Hepatocyte (in vitro differentiated cells): ENCODE measurements at places on chromosomes 16 and 17.
A peak's percentile ranks its signal among the peaks of the same experiment; 100 is the strongest.

DNA sequence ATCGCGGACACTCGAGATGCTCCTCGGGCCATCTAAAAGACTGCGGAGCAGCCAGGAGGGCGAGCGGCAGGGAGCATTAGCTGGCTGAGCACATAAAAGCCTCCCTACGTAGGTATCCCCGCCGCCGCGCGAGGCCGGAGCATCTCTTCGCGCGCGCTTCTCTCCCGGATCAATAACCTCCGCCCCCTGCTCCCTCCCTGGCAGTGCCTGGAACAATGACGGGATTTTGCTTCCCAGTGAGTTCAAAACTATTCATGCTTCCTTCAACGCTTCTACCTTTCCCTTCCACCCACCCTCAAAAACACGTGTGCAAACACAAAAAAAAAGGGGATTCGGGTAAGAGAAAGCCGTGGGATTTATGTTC, 984 bp downstream of the CENPV start:
- peak; percentile 66 for DNase-seq

DNA sequence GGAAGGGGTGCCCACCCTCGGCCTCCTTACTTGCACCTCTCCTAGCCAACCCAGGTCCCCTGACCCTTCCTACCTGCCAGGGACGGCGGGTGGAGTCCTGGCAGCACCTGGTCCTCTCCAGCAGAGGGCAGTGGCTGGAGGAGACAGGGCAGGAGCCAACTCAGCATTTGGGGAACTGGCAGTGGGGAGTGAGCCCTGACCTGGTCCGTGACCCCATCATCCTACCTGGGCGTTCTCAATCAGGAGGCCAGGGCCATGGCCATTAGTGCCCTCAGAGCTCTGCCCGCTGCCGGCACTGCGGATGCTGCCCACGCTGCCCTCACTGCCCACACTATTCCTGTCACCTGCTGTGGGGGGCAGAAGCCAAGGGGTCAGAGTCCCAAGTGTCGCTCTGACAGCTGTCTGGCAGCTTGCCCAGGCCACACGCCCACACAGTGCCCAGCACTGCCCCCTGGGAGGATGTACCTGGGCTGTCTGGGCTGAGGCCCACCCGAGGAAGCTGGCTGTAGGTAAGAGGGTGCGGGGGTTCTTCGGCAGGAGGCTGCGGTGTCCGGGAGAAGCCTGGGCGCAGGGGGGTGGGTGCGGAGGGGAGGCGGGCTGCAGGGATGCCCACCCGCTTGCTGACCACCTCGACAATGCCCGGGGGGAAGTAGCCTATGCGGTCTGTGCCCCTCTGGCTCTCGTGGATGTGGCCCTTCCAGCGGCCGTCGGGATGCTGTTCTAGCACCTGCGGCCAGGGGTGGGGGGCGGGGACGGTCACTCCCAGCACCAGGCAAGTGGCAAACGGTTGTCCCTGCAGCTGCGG, 10.8 kb downstream of the CASKIN2 start:
- DNase-seq = peak; percentile 58

- DNase-seq = no peak
Measured at GRCh38 chr17:46986366-46986765, 7.3 kb upstream of the RPRML start.

DNA sequence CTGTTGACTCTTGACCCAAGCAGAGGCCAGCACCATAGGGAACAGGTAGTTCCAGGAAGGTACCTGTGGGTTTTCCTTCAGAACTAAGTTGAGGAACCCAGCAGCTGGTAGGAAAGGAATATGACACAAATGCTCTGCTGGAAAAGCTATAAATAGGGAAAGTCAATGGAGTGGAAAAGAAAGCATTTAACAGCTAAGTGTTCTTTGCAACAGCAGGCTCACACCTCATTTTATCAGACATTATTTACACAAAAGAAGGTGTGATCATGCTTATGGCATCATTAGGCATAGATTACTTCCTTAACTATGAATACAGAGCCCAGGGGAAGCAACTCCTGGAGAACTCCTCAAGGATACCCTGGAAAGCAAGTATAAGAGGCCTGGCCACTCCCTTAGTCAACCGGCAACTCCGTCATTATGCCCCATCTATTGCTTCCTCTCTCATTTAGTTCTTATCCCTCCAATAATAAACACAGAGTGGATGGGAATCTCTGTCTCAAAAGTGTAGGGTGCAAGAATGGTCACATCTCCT, 128.1 kb downstream of the HS3ST2 start:
- no peak for DNase-seq

DNA sequence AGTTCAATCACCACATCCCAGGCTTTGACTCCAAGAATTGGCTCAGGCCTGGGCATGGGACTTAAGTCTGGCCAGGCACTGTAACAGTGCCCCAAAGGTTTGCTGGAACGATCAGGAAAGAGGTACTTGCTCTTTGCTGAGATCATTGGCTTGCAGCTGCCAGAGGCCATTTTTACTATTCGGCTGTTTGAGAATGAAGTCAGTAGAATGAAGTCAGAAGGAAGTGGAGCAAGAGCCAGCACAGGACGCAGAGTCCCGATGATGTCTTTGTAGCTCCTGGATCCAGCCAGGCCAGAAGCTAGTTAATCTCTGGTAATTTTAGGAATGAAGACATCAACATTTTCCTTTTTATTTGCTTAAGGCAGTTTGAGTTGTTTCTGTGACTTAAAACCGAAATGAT, 195.5 kb downstream of the RAB11FIP4 start:
- no peak for DNase-seq

GRCh38 chr17:58487589-58488427, at the start of gene HSF5:
HSF5 (minus strand) TSS chr17:58488408; CDS start chr17:58488274, 134 bp downstream.
- no peak for DNase-seq

DNA sequence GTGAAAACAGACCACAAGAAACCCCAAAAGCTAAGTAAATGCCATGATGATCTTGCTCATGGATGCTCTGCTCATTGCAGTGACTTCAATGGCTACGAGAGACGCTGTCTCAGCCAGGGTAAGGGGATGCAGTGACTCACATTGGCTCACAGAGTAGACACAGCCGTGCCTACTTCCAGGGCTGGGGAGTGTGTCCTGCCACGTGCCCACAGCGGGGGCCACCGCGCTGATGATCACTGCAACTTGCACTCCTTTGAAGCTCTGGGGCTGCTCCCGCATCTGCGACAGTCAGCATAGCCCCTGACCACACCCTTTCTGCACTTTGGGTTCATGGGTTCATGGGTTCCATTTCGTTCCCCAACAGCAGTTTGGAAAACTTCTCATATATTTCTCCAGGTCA, 231.4 kb upstream of the RPL38 start:
- no peak for DNase-seq

DNA sequence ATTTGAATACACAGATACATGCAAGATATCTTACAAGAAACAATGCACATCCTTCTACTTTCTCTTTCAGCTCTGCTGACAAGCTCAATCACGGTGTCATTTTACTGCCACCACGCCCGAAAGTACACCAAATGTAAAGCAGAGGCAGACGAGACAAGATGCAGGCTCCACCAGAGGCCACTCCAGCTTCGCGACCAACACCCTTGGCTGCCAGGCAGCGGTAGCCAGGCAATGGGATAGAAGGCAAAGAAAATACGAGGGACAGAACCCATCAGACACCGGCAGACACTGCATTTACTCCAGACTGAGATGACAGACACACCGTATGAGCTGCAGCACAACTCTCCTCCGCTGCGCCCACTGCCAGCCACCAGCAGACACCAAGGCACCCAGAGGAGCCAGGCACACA, 41.0 kb downstream of the USP22 start:
- DNase-seq = no peak

GRCh38 chr17:13420878-13421277, 180.9 kb downstream of the HS3ST3A1 start:
- peak; percentile 65 for DNase-seq

GRCh38 chr16:86462334-86463084, 47.8 kb upstream of the FOXF1 start:
- DNase-seq = peak; percentile 72

DNA sequence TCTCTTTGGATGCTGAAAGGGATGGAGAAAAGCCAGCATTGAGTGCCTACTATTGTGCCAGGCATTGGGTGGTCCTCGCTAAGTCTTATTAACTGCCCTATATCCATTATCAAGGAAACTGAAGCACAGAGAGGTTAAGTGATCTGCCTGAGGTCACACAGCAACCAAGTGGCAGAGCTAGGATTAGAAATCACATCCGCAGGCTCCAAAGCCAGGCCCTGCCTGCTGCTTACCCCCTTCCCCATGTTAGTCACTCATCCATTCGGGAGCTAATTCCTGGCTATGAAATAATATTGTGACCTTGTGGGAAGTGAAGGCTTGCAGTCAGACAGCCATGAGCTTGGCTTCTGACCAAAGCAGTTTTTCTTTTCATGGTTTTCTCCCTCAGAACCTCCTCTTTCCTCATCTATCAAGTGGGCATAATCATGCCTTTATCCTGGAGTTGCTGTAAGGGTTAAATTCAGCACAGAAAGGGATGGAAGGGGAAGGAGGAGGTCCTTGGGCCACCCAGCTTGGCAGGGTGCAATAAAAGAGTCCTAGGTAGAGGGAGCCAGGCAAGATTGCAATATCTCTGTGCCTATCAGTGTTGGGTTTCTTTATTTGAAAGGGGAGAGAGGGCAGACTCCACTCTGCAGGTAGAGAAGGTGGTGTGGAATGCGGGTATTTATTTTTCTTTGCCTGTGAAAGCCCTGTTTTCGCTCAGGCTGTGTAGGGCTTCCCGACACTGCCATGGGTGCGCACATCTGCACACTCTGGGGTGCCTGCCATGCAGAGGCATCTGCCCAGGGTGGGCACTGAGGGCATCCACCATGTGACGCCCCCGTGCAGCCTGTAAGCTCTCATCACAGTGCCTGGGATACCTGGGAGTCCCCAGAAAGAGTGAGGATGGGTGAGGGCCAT, 11.3 kb downstream of the RAI1 start:
- DNase-seq = no peak

GRCh38 chr16:88731699-88732098, 25.4 kb downstream of the CTU2 start:
- DNase-seq = peak; percentile 46

GRCh38 chr17:17328251-17328650, 25.1 kb downstream of the NT5M start:
- DNase-seq = no peak

DNA sequence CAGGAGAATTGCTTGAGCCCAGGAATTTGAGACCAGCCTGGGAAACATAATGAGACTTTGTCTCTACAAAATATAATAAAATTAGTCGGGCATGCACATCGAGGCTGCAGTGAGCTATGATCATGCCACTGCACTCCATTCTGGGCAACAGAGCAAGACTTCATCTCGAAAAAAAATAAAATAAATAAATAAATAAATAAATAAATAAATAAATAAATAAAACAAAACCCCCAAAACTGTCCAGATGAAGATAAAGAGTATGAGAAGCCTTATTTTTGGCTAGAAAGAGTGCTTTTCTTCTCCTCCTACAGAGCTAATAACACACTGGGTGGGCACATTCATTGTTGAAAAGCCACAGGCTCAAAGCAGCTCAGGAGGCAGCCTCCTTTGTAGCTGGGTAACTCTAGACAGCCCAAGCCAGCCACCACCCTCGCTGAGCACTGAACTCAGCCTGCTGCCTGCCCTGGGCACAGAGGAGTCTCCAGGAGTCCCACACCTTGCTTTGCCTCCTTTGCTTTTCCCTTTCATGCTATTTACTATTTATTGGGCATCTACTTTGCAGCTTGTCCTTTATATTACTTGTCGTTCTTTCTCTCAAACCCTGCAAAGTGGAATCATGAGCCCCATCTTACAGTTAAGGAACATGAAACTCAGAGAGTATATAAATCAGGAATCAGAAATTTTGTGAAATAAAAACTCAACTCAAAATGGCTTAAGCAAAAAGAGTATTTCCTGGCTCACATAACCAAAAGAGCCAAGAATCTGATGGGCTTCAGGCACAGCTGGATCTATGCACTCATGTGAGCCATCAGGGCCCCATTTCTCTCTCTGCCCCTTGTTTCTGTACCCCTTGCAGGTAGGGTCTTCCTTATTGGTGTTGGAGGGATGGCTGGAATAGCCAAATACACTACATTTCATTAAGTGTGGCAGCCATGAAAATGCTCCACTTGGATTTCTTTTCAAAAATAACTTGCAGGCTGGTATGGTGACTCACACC, 18.1 kb upstream of the C16orf87 start:
- DNase-seq = no peak

DNA sequence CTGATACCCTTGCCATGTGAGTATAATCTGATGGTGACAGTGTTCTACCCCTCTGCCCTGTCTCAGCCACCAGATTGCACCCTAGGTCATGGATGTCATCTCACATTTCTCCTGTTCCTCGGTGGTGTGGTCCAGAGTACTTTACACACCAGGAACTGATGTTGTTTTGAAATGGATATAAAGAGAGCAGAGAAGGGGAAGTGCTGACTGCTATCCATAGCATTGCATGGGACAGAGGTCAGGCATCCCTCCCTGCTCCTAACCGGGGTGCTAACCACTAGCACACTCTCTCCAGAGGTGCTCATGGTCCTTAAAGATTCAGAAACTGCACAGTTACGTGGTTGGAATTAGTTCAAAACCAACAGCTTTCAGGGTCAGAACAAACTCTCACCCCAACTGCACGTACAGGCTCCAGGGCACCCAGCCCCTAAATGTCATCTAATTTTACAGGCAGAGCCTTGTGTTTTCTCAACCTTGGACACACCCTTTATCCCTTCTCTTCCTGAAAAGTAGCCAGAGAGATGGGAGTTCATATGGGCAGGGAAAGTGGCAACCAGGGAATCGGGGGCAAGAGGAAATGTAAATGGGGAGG, 16.3 kb downstream of the TTLL6 start:
- DNase-seq = no peak

- peak; percentile 71 for DNase-seq
Measured at GRCh38 chr16:68737730-68738629, 888 bp downstream of the CDH1 start.

DNA sequence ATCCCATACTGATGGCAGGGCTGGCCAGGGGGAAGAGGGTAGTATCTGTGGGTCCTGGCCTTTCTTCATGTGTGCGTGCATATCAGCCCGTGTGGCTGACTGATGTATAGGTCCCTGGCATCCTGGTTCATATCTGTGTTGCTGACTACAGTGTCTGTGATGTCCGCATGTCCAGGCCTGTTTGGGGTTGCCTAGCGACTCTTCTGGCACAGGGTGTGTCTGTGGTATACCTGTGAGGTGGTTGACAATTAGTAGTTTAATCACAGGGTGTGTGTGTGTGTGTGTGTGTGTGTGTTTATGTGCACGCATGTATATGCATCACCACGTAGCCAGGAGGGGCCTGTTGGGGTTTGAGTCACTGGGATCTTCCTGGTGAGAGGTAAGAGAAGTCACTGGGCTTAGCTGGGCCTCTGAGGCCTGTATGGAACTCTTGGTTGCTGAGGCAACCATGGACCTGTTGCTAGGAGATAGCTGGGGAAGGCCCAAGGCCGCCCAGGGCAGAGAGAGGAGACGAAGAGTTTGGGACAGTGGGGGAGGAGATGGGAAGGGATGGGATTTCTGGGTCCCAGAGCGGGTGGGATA, 603 bp upstream of the TMEM95 start:
- peak; percentile 75 for DNase-seq

DNA sequence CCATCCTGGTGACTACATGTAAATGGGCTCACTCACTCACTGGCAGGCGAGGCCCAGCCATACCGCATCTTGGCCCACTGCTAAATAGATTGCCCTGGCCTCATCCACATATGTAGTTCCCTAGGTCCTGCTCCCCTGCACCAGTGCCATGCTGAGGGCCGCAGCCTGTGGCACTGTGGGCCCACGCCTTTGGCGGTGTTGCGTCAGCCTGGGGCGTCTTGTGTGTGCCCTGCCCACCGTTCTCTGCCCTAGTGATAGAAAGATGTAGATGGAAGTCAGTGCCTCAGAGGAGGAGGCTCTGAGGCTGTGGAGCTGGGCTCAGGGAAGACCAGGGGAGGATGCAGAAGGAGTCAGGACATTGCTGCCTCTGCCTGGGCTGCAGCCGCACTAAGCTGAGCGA, 18.9 kb downstream of the C17orf75 start:
- no peak for DNase-seq

GRCh38 chr16:85473909-85474620, 139.1 kb upstream of the GSE1 start:
- DNase-seq = no peak
